ENCODE measurements at places on chromosomes 11 and 22.

- DNase-seq, result no peak
Observed at GRCh38 chr22:31329029-31329428, 17.1 kb downstream of the PATZ1 start.

DNA sequence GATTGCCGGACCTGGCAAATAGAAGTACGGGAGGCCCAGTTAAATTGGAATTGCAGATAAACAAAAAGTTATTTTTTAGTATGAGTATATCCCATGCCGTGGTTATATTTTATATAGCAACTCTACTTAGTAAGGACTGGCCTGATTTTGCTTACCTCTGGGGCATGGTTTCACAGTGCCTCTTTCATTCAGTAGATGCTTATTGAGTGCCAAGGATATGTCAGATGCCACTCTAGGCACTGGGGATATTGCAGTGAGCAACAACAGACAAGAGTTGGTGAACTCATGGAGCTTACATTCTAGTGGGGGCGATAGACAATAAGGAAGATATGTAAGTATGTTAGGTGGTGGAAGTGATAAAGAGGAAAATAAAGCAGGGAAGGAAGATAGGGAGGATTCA is 112.2 kb downstream of the TEAD1 start:
- DNase-seq, result no peak

- peak; percentile 74 for DNase-seq
Observed at GRCh38 chr11:84316866-84317555, 1030.8 kb upstream of the CCDC90B start.

GRCh38 chr11:77148963-77149715 is 21.1 kb downstream of the MYO7A start:
- DNase-seq, result no peak

DNA sequence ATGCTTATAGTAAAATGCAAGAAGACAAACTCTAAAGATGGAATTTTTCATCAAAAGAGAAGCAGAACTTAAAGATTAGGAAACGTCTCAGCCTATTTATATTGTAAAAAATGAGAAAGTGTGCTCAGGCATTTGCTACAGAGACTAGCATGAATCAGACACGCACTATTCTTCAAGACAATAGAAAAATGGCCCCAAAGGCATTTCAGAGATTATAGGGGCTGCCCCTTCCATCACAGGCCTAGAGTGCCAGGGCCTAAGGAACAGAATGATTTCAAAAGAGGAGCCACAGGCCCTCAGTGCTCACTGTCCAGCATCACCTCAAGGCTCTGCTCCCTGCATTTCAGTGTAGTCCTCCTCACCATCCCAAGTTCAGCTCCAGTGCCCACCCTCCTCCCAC is 27.5 kb downstream of the TNKS1BP1 start:
- DNase-seq, result no peak

- DNase-seq, result peak; percentile 69
Observed at GRCh38 chr22:29635734-29636357, 32.4 kb downstream of the NF2 start.

- DNase-seq, result no peak
Observed at GRCh38 chr11:120830085-120830620, 193.7 kb upstream of the TBCEL start.

- no peak for DNase-seq
Observed at GRCh38 chr11:76802621-76803020, 19.5 kb downstream of the TSKU start.

GRCh38 chr11:62680825-62681240 is 2.0 kb upstream of the UBXN1 start:
- DNase-seq, result peak; percentile 48

DNA sequence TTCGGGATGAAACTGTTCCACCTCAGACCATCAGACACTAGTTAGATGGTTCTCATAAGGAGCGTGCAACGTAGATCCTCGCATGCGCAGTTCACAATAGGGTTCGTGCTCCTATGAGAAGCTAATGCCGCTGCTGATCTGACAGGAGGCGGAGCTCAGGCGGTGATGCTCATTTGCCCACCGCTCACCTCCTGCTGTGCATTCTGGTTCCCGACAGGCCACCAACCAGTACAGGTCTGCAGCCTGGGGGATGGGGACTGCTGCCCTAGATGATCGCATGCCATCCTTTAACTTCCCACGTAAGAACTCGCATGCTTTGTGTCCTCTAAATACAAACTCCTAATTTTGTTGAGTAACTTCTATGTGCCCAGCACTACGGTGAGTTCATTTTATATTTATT is 62.6 kb downstream of the EFCAB6 start:
- peak; percentile 37 for DNase-seq

GRCh38 chr11:75273411-75274391 is 33.1 kb downstream of the TPBGL start:
- DNase-seq, result no peak

GRCh38 chr11:94152678-94153065 is 24.0 kb downstream of the PANX1 start:
- DNase-seq, result no peak

GRCh38 chr11:59660621-59661020 is 8.2 kb downstream of the PATL1 start:
- DNase-seq, result no peak

DNA sequence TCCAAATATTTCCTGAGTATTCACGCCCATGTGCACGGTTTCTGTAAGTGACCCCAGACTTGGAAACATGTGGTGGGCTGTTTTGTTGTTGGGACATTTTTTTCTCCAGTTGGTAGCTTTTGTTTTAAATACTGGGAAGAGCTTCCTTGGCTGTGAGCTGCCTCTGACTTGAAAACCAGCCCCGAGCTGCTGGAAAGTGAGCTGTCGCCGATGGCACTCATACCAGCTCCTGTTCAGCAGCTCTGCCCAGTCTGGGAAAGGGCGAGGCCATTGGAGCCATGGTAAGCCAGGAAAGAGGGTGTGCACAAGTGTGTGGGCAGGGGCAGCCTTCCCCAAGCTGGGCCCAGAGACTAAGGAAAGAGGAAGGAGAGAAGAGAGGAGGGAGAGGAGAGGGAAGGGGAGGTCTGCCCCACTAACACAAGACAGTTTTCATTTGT is 3.2 kb upstream of the FLI1 start:
- peak; percentile 52 for DNase-seq

DNA sequence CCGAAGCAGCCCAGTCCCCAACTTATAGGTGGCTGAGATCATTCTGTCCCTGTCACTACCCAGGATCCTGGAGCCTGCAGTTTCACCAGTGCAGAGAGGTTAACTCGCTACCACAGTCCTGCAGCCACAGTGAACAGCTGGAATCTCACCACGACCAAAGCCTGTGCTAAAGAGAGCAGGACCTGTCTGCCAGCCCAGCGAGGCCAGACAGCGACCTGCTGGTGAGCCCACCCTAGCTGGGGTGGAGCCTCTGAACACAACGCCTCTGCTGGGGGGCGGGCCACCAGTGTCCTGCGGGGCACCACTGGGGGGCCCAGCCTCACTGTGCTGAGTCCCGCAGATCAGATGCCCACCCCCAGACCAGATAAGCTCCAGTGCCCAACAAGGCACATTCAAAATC is 33.3 kb downstream of the DAGLA start:
- DNase-seq, result no peak

GRCh38 chr11:84256618-84257017 is 970.5 kb upstream of the CCDC90B start:
- DNase-seq, result no peak

DNA sequence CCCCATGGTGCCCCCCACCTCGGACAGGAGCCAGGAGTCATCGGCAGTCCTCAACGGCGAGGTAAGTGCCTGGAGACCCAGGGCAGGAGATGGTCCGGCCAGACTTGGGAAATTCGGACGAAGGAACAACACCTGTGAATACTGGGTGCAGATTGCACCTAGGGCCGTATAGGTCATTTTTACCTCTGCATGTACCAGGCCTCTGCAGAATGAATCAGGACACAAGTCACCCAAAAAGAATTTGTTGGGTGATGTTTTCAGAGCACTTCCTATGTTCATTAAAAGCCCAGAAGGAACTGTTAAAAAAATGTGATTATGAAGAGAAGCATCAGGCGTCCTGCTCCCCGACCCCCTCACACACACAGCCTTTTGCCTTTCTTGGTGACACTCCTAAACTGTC is 93.9 kb downstream of the C11orf91 start:
- no peak for DNase-seq

- no peak for DNase-seq
Observed at GRCh38 chr11:120073196-120073595, 64.7 kb downstream of the TRIM29 start.

- DNase-seq, result peak; percentile 87
Observed at GRCh38 chr11:67265633-67266448, 432 bp upstream of the GRK2 start.

GRCh38 chr11:85236211-85236610 is 390.9 kb downstream of the DLG2 start:
- DNase-seq, result no peak

DNA sequence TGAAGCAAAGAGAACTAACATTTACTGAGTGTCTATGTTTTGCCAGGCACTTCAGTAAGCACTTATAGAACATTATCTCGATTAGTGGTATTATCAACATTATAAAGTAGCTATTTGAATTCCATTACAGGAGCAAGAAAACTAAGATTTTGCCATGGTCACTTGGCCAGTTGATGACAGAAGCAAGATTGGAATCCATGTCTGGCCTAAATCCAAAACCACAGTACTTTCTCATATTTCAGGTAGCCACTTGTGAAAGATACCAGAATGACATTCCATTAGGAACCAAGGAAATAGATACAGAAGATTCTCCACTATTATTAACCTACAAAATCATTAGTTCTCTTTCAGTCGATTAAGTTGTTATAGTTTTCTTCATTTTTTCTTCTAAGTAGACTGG is 691.0 kb upstream of the API5 start:
- DNase-seq, result no peak

GRCh38 chr22:46767249-46767985 is 5.0 kb downstream of the TBC1D22A start:
- no peak for DNase-seq

DNA sequence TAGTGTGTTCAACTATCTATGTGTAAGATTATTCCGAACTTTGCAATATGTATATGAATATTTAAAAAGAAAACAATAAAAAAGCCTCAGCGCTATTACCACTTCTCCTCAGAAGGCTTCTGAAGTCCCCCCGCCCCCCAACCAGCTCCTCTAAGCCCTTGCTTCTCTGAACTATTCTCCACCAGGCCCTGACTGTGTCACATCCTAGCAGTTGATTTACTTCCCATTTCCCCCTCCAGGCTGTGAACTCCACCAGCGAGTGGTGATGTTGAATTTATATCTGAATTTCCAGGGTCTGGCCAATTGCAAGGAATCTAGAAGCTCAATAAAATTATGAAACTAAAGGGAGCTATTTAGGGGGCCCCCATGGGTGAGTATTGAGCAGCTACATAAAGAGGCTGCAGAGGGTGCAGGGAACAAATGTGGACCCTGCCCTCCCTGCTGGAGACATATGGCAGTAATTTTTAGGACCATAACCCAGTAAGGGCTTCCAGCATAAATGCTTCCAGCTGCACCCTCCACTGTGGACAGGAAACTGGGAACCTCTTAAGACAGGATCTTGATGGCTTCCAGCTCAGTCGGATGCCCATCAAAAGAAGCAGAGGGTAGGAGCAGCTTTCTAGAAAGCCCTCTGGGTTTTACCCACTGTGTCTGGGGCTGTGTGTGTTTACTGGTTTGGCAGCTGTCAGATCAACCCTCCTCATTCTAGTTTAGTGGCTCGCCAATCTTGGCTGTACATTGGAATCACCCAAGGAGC is 81.4 kb downstream of the TIMP3 start:
- DNase-seq, result no peak

DNA sequence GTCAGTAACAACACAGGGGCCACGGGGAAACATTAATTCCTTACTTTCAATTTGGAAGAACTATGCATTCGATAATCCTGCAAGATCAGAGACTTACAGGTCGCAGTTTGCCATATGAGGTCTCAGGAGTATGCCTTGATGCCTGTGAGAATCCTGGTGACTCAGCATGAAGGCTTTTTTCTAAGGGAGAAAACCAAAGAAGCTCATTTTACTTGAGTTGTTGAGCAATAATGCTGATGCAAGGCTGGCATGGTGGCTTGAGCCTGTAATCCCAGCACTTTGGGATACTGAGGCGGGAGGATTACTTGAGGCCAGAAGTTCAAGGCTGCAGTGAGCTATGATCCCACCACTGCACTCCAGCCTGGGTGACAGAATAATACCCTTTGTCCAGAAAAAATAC is 26.6 kb downstream of the ATG16L2 start:
- no peak for DNase-seq

- no peak for DNase-seq
Observed at GRCh38 chr11:17917556-17917955, 95.3 kb downstream of the SERGEF start.

GRCh38 chr11:76501526-76502202 is 56.8 kb downstream of the EMSY start:
- DNase-seq, result peak; percentile 33

DNA sequence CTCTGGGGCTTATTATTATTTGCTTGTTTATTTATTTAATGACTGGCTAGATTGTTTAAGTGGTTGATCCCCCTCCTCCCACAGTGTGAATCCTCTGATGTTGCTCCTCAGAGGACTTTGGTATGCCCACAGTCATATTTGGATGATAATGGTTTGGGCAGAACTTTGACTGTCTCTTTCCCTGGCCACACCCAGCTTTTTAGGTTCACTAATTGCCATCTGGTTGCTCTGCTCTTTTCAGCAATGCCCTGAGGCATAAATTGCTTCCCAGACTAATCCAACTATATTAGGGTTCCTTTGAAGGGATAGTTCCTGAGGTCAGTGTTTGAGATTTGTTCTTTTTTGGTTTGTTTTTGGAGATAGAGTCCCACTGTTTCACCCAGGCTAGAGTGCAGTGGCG is 99.3 kb upstream of the RRM1 start:
- no peak for DNase-seq

DNA sequence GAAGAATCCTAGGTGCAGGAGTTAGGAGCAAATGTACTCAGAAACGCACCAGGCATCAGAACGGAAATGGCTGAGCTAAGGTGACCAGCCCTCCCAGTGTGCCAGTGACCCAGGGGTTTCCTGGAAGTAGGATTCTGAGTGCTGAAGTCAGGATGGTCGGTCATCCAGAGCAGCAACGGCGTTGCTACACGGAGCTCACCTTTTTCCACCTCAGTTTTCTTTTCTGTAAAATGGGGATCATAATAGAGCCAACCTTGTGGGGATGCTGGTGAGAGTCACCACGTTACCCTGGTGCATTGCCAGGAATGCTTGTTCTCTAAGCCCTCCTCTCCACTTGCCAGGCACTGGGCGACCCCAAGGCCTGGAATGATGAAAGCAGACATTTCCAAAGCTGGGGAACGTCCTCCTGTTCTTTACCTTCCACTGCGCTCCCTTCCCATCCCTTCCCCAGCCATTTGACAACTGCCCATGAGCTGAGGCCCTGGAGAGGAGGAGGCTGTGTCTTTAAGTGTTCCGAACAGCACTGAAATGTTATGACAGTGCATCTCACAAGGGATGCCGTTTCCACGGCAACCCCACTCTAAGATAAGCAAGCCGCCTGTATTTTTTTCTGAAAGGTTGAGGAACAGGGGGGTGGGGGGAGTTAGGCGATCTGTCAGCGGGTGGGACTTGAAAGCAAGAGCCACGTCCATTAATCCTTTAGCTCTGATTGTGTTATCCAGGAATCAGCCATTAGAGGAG is 66.8 kb downstream of the TSPAN18 start:
- peak; percentile 91 for DNase-seq

DNA sequence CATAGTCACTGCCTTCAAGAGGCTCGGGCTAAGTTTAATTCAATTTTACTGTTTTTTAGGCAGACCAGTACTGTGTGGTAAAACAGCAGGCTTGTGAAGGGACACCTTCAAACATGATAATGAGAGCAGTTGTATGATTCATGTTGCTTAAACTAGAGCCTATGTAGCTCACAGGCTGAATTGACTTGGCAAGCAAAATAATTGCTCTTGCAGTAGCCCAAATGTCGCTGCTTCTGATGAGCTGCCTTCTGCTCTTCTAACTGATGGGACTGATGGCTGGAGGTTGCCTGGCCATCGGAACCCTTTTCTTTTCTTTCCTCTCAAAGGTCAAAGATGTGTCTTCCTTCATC is 137.6 kb downstream of the MAML2 start:
- DNase-seq, result no peak

- no peak for DNase-seq
Observed at GRCh38 chr11:69839516-69839915, 20.3 kb upstream of the FGF3 start.

Measured in eye (tissue), 1 donor.